Right cardiac atrium (tissue), 5 donors: ENCODE measurements at places on chromosomes 6 and 20. TPM values are rescaled to one million over a fixed set of nuclear protein-coding genes. Genes with fewer than 3 reads are reported as not detected.

SOBP gene
- polyA plus RNA-seq = 10.4 TPM

ULBP2 gene
- 1.1 TPM for polyA plus RNA-seq

CDH22 gene
- polyA plus RNA-seq = 4.0 TPM

HAO1 gene
- polyA plus RNA-seq = not detected

CDSN gene
- polyA plus RNA-seq = 0.11 TPM

KCNK15 gene
- 0.70 TPM for polyA plus RNA-seq

DCDC2 gene
- not detected for polyA plus RNA-seq

GLP1R gene
- 3.5 TPM for polyA plus RNA-seq

MAPK13 gene
- polyA plus RNA-seq = 1.4 TPM

GINS1 gene
- polyA plus RNA-seq = 0.54 TPM

OXT gene
- polyA plus RNA-seq = not detected

ZBTB22 gene
- polyA plus RNA-seq = 12.5 TPM

ADGRG6 gene
- polyA plus RNA-seq = 4.1 TPM

VSTM2L gene
- polyA plus RNA-seq = 122 TPM

PDYN gene
- not detected for polyA plus RNA-seq

FAM83C gene
- polyA plus RNA-seq = not detected

FAXC gene
- polyA plus RNA-seq = 0.45 TPM

HUS1B gene
- not detected for polyA plus RNA-seq

OR12D3 gene
- not detected for polyA plus RNA-seq

POM121L2 gene
- polyA plus RNA-seq = not detected
